ENCODE measurements at places on chromosomes 13 and 19.
A peak's percentile ranks its signal among the peaks of the same experiment; 100 is the strongest.

DNA sequence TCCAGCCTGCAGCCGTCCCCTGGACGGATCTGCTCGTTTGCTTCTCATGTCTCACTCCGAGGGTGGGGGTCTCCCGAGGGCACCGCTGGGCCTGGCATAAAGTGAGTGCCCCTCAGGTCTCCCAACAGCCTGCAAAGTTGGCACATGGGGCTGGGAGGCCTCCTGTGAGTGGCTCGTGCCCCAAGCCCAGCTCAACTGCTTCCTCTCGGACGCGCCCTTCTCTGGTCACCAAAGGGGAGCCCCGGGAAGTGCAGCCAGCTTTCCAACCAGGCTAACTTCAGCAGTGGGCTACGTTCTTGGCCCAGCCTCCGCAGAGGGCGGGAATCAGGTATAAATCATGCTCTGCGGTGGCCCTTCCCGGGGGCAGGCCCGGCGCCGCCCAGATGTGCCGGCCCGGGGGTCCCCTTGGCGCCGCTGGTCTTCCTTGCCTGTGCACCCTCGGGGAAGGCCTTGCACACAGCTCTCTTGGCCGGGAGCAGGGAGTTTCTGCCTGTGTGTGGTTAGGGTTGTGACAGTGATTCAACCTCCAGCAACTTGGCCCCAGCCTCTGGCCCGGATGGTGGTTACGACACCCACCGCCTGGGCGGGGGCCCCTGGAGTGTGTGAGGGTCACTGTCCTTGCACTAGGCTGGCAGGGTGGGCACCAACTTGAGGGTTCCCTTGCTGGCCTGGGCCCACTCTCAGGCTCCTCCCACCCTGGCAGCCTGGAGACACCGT lies 20.7 kb downstream of the CEBPG start:
- DNase-seq: peak; percentile 61

- DNase-seq: no peak
Observed at GRCh38 chr19:31318790-31319425, 30.3 kb downstream of the TSHZ3 start.

- no peak for DNase-seq
Observed at GRCh38 chr13:73913079-73913740, 221.0 kb downstream of the KLF12 start.

GRCh38 chr13:32430018-32430747 lies 2.3 kb upstream of the N4BP2L1 start:
- no peak for DNase-seq

GRCh38 chr13:24179486-24179850 lies 18.9 kb downstream of the SPATA13 start:
- no peak for DNase-seq

GRCh38 chr13:109577191-109577700 lies 209.1 kb downstream of the IRS2 start:
- no peak for DNase-seq

- no peak for DNase-seq
Observed at GRCh38 chr13:42021851-42022250, 26.6 kb upstream of the DGKH start.

DNA sequence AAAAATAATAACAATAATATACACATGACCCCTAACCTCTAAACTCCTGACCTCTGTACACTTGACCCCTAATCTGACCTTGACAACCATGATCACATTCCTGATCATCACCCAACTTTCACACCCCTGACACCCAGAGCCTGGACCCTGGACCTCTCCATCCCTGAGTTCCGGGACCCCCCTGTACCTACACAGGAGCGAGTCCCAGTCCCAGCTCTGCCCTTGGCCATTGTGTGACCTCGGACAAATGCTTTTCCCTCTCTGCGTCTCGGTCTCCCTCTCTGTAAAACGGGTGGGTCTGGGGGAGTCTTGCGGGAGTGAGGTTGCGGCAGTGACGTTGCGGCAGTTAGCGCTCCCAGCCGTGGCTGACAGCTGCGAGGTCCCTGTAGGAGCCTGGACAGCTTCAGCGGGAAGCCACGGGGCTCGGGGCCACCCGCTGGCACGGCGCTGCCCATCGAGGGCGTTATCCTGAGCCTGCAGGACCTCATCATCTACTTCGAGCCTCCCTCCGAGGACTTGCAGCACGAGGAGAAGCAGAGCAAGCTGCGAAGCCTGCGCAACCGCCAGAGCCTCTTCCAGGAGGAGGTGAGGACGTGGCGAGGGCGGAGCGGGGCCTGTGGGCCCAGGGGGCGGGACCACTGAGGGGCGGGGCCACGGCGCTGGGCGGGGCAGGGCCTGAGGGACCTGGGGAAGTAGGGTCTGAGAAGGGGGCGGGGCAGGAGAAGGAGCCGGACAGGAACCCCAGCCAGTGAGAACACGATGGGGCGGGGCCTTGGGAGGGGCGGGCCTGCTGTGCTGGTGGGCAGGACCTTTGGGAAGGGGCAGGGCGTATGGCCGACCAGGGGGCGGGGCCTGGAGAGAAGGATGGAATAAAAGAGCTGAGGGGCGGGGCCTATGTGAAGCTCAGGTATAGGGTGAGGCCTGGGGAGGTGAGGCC lies 19.2 kb downstream of the RYR1 start:
- peak; percentile 4 for DNase-seq

- DNase-seq: no peak
Observed at GRCh38 chr13:68736961-68737360, 1370.7 kb upstream of the ATXN8OS start.

DNA sequence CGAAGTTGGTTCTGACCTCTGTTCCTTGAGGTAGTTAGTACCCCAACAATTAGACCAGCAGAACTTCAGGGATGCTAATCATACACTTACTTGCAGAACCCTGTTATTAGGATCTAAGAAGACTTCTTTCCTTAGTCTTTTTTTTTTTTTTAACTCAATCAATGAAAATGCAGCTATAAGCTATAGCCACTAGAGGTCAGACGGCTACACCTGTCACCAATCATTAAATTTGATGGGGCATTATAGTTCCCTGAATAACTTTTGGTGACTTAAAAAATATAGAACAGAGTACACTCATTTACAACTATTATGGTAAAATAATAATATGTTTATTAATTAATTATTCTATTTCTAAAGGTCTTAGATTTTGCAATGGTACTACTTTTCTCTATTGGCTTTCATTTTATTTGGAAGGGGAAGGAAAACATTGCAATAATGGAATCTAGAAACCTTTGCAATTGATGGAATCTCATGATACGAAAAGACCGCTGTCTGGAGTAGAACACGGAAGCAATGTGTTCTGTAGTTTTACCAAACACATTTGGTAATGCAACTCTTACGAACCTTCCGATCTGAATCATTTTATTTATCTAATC lies 483.2 kb downstream of the DIAPH3 start:
- peak; percentile 30 for DNase-seq

DNA sequence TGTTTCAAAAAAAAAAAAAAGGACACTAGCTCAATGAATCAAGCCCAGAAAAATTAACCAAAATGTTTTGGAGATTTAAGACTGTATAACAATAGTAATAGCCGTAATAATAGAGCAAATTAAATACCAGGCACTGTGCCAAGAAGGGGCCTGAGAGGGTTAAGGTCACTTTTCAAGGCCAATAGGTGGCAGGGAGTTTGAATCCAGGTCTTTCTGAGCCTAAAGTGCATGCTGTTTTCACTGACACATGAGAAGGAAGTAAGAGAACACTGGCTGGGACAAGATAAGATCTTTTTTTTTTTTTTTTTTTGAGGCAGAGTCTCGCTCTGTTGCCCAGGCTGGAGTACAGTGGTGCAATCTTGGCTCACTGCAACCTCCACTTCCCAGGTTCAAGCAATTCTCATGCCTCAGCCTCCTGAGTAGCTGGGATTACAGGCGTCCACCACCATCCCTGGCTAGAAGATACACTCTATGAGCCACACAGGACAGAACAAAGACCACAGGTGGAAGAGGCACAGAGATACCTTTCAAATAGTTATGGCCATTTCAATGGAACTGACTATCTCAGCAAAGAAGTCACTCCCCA lies 7.7 kb downstream of the FFAR2 start:
- DNase-seq: no peak

DNA sequence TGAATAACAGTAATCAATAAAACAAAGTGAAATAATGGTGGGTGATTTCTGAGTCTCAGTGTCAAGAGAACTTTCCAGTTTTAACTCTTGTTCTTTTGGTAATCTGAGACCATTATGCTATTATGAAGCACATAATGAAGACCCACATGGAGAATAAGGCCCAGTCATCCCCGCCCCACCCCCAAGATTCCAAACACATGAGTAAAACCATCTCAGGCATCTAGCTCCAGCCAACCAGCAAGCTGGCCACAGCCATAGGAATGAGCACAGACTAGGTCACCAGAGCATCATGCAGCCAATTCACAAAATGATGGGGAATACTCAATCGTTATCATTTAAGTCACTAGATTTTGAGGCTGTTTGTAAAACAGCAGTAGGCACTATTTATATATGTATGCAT lies 1769.0 kb upstream of the PCDH20 start:
- DNase-seq: no peak

DNA sequence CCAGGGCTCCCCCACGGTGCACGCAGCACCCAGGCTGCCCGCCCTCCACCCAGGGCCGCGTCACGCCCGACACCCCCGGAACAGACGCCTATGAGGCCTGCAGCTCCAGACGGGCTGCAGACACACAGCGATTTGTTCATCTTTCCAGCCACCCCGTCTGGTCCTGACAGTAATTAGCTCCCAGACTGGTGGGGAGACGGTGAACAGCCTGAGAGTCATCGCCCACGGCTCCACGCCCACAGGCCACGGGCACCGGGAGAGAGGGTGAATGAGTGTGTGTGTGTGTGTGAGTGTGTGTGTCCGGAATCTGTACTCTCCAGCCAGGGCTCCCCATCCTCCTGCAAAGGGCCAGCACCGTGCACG lies 18.1 kb downstream of the GADD45B start:
- no peak for DNase-seq

GRCh38 chr13:24148414-24149235 lies 11.9 kb upstream of the SPATA13 start:
- DNase-seq: no peak

- no peak for DNase-seq
Observed at GRCh38 chr13:66322193-66322740, 907.9 kb downstream of the PCDH9 start.

GRCh38 chr13:93716623-93717022 lies 490.0 kb downstream of the GPC6 start:
- no peak for DNase-seq

DNA sequence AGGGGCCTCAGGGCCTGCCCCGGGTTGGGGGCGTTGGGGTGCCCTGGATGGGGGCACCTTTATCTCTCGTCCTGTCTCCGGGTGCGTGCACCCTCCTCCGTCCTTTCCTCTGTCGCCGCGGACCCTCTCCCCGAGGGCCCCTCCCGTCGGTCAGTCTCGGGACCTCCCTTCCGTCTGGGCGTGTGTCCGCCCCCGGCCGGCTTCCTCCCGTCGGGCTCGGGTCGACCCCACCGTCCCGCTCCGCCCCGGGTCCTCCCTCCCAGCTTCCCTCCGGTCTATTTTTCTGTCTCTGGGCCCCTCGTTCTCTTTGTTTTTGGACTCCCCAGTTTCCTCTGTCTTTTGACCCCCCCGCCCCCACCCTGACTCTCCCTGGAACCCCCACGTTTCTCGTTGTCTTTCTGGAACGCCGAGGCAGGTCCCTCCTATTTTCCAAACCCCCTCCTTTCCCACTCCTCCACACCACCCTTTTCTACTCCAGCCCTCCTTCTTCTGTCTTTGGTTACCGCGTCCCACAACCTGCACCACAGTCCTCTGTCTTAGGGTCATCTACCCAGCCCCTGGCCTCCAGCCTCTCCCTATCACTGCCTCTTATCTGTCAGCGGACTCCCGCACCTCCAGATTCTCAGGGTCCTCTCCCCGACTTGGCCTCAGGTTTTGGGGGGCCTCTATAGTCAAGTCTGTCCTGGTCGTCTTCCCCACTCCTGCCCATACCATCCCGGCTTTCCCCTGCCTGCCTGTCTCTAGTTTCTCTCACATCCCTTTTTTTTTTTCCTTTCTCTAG lies 757 bp downstream of the EGLN2 start:
- DNase-seq: peak; percentile 52

GRCh38 chr19:55549500-55550320 lies 4.4 kb upstream of the SBK3 start:
- DNase-seq: peak; percentile 5

- DNase-seq: no peak
Observed at GRCh38 chr19:16433986-16434385, 37.8 kb downstream of the EPS15L1 start.

DNA sequence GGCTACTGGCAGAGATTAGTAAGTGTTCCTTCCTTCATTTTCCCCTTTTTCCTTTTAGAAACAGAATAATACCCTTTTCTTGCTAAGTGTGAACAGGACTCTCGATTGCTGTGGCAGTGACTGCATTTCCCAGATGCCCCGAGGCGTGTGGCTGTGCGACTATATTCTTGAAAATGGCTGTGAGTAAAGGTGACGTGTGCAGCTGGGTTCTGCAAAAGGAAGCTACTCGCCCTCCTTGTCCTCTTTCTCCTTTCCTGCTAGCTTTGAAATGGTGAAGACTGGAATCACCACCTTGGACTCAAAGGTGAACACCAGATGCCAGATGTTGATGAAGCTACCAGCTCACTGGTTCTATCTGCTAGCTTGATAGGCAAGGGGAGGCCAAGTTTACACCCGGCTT lies 121.4 kb downstream of the MIPEP start:
- no peak for DNase-seq

GRCh38 chr13:25432691-25433090 lies 60.9 kb downstream of the ATP8A2 start:
- no peak for DNase-seq

GRCh38 chr13:99686157-99686572 lies 184.9 kb downstream of the TM9SF2 start:
- DNase-seq: no peak

DNA sequence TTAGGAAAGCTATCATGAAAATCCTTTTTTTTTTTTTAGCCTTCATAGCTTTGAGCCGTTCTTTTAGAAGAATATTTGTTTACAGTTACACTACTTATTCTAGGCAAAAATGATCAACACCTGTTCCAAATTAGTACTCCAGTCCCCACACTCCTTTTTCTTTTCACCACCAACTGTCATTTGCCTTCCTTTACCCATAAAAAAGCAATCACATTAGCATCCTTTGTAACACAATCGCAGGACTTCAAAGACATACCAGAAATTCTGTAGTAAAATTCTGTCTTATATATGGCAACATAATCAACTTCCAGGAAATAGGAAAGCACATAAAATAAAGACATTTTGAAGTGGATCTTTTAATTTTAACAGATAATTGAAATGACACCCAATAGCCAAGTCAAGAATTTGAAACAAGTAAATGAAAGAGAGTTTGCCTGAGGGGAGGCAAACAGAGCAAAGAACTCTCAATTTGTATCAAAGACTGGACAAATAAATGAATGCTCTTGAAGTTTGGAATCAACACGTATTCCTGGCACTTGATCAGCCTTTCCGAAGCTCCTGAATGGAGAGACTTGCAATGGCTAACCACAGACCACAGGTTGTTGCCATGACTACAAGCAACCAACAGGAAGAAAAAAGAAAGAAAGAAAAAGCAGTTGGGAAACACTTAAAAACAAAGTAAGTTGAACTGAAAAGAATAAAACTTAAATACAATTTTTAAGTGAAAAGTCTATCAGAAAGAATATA lies 206.8 kb downstream of the PCDH9 start:
- no peak for DNase-seq

- no peak for DNase-seq
Observed at GRCh38 chr13:46582190-46582589, 29.2 kb downstream of the LRCH1 start.

- DNase-seq: no peak
Observed at GRCh38 chr13:48828962-48829411, 146.7 kb upstream of the FNDC3A start.

GRCh38 chr13:96816261-96816660 lies 178.0 kb downstream of the OXGR1 start:
- no peak for DNase-seq

GRCh38 chr19:56678205-56678604 lies 6.6 kb upstream of the ZNF835 start:
- no peak for DNase-seq
